ENCODE measurements at places on chromosomes 13 and 19.

DNA sequence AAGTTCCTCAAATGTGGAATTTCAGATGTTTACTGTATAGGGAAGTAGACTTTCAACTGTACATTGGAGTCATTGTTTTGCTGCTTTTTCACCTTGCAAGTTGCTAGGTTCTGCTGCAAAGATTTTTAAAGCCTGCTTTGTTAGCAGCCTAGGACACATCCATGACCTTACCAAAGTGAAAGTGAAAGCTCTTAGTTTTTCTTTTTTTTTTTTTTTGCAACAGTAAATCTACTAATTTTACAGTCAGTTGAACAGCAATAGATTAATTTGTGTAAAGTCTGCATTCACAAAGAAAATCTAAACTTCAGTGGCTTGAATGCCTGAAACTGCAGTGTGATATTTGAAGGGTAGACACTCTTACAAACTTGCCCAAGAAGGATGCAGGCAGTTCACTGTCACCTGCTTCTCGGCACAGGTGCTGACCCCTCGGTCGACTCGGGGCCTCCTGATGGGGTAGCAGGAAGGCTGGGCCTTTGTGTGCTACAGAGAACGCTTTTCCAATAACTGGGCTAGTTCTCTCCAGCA, 5.0 kb upstream of the MTIF3 start:
- DNase-seq = no peak

DNA sequence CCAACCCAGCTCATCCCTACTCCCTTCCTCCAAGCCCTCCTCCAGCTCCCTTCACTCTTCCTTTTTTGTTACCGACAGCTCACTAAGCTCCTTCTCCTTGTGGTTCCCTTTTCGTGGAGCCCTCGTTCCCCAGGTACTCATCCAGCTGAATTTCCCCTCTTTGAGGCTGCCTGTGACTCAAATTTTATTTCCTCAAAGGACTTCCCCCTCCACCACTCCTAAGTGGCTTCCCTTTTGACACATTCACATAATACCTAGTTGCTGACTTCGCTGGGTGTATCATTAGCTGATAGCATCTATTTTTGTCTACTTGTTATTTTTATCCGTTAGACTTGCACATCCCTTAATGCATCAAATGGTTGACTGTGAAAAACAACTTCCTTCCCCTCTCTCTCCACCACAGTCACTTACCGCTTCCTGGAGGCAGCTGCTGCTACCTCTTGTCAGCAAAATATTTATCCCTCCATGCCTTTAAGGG, 14.5 kb downstream of the FFAR2 start:
- DNase-seq = peak; percentile 15

GRCh38 chr19:47058621-47059022, 10.2 kb upstream of the TMEM160 start:
- DNase-seq = no peak

DNA sequence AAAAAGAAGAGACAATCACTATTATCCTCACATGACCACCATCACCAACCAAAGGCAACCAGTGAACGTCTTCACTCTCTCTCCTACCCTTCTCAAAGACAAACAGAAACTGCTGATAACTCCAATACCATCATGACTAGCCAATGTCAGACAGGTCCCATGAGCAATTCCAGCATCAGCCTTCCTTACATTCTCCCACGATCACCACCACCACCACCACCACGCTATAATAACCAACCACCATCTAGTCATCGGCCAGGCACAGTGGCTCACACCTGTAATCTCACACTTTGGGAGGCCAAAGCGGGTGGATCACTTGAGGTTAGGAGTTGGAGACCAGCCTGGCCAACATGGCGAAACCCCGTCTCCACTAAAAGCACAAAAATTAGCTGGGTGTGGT, 3.9 kb downstream of the MYO1F start:
- no peak for DNase-seq

GRCh38 chr13:28743020-28743419, 24.2 kb upstream of the SLC46A3 start:
- no peak for DNase-seq

GRCh38 chr19:30605333-30605732, 233.1 kb downstream of the ZNF536 start:
- no peak for DNase-seq

- DNase-seq = peak; percentile 95
Measured at GRCh38 chr13:99501184-99501847, at the start of gene TM9SF2. TM9SF2 (plus strand) TSS chr13:99501472; CDS start chr13:99501607, 135 bp downstream.

GRCh38 chr13:101303521-101303920, 112.8 kb downstream of the NALCN start:
- DNase-seq = no peak

DNA sequence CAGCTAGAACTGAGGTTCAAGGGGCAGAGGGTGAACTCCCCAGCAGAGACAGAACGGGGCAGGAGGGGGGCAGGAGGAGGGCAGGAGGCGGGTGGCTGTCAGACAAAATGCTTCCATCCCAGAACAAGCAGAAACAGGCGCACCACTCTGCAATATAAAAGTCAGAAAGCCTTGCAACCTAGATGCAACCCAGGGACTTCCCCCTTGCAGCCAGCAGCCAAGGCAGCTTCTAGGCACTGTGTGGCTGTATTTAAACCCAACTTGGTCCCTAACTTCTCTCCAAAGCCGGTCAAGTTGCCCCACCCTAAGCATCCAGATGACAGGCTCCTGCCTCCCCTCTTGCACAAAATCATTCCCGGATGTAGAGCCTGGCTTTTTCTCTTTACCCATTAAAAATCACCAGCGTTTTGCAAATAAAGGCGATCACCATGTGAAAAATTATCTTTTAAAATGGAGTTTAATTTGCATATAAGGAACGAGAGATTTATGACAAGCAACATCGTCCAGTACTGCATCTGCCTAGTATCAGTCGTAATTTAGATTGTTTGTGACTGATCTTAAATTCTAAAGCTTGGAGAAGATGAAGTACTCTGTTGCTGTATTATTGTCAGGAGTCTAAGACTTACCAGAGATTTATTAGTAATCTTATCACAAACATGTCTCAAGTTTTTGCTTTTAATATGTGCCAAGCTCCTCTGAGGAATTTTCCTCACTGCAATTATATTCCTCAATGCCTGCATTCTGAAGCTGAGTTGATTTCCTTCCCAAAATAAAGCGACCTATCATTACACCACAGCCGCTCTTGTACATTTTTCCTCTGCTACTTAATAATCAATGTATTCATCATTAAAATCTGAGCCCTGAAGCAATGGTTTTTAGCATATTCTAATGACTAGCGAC, 307.1 kb upstream of the ZNF507 start:
- DNase-seq = no peak

DNA sequence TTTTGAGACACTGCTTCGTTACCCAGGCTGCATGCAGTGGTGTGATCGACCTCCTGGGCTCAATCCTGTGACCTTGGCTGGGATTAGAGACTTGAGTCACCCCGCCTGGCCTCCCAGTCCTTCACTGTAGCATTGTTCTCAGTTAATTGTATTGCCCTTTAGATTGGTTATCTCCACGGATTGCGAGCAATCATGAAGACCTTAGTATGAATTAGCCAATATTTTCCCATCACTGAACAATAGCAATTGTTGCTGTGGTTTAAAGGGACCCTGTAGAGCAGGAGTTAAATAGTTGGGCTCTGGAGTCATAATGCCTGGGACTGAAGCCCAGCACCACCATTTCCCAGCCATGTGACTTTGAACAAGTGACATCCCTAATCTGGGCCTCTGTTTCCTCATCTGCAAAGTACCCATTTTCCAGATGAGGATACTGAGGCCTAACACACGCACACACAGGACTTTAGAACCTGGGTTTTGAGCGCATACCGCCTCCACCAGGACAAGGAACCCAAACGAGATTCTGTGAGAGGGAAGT, 8.4 kb downstream of the PPP1R14A start:
- DNase-seq = no peak

DNA sequence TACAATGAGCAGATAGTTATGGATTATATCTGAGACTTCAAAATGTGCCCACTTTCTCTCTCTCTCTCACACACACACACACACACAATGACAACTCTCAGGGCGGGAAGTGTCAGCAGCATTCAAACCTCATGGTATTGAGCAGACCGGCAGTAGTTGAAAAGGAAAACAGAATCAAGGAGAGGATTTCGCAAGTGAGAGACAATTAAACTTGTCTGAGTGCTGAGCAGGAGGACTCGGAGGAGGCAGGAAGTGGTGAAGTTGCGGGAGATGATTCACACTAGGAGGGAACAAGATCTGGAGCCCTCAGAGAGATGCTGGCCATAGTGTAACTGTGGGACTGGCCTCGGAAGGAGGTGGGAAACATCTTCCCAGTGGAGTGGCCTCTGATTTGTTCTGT, 353.1 kb downstream of the EFNB2 start:
- DNase-seq = no peak

GRCh38 chr13:65453982-65454381, 1776.2 kb downstream of the PCDH9 start:
- no peak for DNase-seq

- DNase-seq = no peak
Measured at GRCh38 chr13:113218586-113218985, 9.2 kb downstream of the CUL4A start.

DNA sequence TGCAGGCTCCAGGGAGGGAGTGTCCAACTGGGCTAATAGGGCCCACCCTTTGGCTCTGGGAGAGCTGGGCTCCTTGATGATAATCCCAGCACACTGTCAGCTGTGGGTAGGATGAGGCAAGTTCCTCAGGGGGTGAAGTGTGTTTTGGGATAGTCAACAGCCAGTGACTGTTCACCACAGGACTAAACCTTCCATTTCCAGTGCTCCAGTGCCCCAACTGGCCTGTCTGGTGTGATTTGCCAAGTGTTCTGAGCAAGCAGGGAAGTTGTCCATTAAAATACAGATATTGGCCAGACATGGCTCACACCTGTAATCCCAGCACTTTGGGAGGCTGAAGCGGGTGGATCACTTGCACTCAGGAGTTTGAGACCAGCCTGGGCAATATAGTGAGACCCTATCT, 150.9 kb downstream of the TM9SF2 start:
- no peak for DNase-seq
